ENCODE measurements at places on chromosomes 13 and 19.

GRCh38 chr19:4455719-4456475, 1.7 kb downstream of the UBXN6 start:
- DNase-seq, result no peak

GRCh38 chr19:52343548-52343947, 7.5 kb downstream of the ZNF610 start:
- DNase-seq, result peak; percentile 83

- no peak for DNase-seq
Observed at GRCh38 chr19:2062770-2063169, 11.7 kb upstream of the MKNK2 start.

- DNase-seq, result no peak
Observed at GRCh38 chr13:45872566-45872965, 21.0 kb upstream of the SIAH3 start.

- DNase-seq, result no peak
Observed at GRCh38 chr13:33678084-33678483, 139.9 kb upstream of the RFC3 start.

- DNase-seq, result no peak
Observed at GRCh38 chr19:31109636-31110035, 239.6 kb downstream of the TSHZ3 start.
